PC-9 (cell line): ENCODE measurements at places on chromosomes 6 and 20. TPM values are rescaled to one million over a fixed set of nuclear protein-coding genes. Genes with fewer than 3 reads are reported as not detected.

Gene SLC25A27
- total RNA-seq = 25.0 and 27.1 TPM in 2 replicates

Gene SUMO4
- 1.8 TPM in 2 replicates for total RNA-seq

Gene LPA
- total RNA-seq = not detected in 2 replicates

Gene MTHFD1L
- 53.3 and 65.8 TPM in 2 replicates for total RNA-seq

Gene ENPP3
- total RNA-seq = not detected in 2 replicates

Gene ACSS2
- total RNA-seq = 81.1 and 108 TPM in 2 replicates

Gene LINC00237
- total RNA-seq = not detected in 2 replicates

Gene SNAI1
- 2.2 and 3.6 TPM in 2 replicates for total RNA-seq

Gene TMEM244
- not detected in 2 replicates for total RNA-seq

Gene SLC17A2
- not detected in 2 replicates for total RNA-seq

Gene HAO1
- not detected in 2 replicates for total RNA-seq

Gene OPRM1
- total RNA-seq = not detected in 2 replicates
